ENCODE measurements at places on chromosomes 1 and 21. TPM values are rescaled to one million over a fixed set of nuclear protein-coding genes. Genes with fewer than 3 reads are reported as not detected.

The CHIA gene
- polyA plus RNA-seq: 0.52 TPM

DNA sequence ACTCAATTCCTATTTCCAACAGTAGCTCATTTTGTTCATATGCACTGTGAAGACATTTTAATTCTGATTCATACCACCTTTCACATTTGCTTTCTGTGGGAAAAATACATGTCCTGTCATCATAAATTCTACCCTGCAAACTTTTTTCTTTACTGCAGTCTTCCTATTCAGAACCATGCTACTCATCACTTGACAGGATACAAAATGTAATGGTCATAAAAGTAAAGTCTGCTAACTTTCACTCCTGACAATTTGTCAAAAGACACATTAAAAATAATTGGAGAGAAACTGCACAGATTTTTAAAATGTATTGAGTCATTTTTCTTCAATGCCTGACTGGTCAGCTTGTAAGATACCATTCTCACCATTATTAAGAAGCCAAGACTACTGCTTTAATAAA lies 1817.1 kb downstream of the BRINP3 start:
- DNase-seq: no peak

GRCh38 chr1:195236991-195237889 lies 1371.0 kb downstream of the KCNT2 start:
- no peak for DNase-seq

DNA sequence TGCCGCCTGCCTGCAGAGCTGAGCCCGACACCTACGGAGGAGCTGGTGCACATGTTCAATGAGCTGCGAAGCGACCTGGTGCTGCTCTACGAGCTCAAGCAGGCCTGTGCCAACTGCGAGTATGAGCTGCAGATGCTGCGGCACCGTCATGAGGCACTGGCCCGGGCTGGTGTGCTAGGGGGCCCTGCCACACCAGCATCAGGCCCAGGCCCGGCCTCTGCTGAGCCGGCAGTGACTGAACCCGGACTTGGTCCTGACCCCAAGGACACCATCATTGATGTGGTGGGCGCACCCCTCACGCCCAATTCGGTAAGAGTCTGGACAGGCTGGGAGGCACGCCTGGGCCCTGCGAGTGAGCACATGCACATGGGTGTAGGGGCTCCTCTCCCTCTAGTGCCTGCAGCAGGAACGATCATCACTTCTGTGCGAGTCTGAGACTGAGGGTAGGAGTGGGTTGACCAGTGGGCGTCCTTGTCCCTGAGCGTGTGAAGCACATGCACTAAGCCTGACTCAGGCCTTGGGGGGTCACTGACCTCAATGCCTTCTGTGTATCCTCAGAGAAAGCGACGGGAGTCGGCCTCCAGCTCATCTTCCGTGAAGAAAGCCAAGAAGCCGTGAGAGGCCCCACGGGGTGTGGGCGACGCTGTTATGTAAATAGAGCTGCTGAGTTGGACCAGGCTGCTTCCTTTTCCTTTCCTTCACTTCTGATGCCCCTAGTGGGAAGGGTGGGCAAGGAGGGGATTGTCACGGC lies 6.9 kb downstream of the DMAP1 start:
- no peak for DNase-seq

GRCh38 chr1:15723631-15724246 lies 12.3 kb upstream of the SLC25A34 start:
- no peak for DNase-seq

The OLIG2 gene
- polyA plus RNA-seq: not detected

The FAM72B gene
- polyA plus RNA-seq: 0.56 TPM

- peak; percentile 25 for DNase-seq
These were observed 199.7 kb downstream of the CAMTA1 start for GRCh38 chr1:6984986-6985385.

DNA sequence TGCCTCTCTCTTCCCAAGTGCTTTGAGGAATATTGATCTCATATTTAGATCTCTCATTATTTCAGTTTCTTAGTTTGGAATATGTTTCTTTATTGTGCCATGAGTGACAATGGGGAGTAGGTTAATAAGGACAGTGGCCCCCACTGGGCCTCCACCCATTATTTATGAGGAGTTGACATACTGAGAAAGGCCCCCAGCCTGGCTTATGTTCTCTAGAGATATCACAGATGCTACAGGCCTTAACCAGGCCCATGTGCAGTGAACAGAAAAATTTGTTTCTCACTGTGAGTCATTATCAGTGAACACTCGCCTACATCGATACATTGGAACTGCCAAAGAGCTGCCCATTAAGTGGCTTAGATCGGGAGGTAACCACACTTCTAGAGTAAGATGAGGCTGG lies 35.7 kb upstream of the SYT6 start:
- no peak for DNase-seq

DNA sequence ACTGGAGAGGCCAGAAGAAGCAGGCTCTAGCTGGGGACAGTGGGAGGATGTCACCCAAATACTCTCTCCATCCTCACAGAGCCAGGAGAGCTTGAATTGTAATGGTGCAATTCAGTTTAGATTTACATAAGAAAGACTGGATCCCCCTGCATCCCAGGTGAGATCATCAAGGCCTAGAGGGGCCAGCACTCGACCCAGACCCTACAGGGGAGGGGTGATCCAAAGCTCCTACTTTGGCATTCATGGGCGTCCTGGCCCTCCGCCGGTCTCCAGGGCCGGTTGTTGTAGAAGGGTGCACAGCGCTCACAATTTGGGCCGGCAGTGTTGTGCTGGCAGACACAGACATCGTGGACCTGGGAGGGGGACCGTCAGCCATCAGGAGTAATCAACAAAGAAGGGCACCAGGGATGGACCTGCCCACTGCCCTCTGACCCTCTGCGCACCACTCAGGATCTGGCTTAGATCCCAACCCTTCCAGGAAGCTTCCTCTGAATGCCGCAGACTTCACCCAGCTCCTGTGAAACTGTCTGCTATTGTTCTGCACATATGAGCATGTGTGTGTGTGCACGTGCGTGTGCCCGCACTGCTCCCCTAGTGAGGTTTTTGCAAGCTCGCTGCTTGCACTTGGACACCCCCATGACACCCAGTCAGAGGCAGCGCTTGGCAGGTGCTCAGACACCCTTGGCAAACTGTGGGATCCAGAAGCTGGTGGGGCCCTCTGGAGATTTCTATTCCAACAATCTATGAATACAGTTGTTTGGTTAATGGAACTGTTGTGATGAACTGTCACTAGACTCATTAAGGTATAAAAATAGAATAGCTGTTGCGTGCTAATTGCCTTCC lies 21.6 kb downstream of the LAMB3 start:
- no peak for DNase-seq

The UMODL1 gene
- 0.39 TPM for polyA plus RNA-seq

The OR2T33 gene
- polyA plus RNA-seq: not detected

The BCAN gene
- 0.45 TPM for polyA plus RNA-seq

DNA sequence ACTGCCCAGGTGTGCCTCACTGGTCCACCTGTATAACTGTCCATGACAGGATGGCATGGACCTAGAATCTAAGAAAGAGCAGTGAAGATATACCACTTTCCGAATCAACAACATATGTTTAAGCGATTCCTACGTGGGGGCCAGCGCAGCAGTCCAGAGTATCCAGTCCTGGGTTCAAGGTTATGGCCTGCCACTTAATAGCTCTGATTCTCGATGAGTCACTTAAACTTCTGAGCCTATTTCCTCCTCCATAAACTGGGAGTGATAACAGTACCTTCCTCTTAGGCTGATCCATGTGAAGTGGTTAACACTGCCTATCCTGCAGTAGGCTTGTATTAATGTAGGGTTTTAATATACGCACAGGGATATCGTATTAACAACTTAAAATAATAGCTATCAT lies 2.8 kb downstream of the STPG1 start:
- no peak for DNase-seq

The RNU1-4 gene
- polyA plus RNA-seq: 26.8 TPM

DNA sequence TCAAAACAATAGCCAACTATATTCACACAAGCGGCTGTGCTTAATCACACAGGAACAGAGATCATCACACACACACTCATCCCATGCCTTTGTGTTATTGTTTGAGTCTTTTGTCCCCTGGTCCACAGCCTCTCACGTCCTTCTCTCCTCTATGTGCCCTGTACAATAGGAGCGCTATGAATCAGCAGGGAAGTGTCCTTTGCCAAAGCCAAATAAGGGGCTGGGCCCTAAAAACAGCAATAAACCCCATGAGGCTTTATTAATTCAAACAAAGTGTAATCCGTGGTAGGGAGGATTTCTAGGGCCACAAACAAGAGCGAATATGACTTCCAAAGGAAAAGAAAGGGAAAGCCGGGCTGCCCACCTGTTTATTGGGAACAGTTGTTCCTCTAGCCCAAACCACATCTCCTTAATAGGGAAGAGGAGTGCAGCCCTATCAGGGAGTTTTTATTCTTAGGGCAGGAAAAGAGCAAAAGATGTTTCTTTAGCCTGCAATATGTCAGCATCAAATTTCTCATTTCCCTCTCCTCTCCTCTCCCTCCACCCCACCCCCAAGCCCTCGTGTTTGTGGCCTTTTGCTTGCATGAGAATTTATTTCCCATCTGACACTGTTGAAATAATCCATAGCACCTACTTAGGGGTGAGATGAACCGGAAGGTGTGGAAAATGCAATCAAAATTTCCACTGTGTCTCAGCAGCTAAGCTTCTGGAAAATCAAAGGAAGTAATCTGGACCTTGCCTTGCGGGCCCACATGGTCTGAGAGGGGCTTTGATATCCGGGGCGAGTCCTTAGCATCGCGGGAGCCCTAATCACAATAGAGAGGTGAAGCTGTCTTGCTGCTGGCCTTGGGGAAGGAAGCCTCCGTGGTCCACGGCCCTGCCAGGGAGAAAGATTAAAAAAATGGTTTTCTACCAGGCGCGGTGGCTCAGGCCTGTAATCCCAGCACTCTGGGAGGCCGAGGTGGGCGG lies 45.3 kb upstream of the ITPKB start:
- no peak for DNase-seq

DNA sequence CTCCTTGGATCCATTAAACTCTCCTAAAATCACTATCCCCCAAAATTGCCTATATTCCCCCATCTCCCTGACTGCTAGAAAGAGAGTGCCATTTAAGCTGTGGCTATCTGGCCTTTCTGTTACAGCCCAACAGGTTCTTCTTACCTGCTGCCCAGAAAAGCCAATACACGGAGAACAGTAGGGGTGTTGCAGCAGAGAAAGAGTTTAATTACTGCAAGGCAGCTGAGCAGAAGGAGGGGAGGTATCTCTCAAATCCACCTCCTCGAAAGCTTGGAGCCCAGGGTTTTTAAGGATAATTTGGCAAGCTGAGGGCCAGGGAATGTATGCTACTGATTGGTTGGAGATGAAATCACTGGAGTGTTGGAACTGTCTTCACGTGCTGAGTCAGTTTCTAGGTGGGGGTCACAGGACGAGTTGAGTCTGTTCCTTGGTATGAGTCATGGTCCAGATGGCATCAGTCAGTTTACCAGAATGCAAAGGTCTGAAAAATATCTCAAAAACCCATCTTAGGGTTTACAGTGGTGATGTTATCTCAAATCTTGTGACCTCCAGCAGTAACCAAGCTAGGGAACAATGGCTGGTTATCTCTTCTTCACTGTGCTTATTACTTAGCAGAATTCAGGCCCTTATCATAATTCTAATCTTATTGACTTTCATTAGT lies 89.8 kb downstream of the SMYD3 start:
- DNase-seq: no peak

The PPFIA4 gene
- 5.2 TPM for polyA plus RNA-seq

GRCh38 chr21:33993286-33994231 lies 78.0 kb upstream of the ATP5PO start:
- no peak for DNase-seq

GRCh38 chr1:165075725-165076370 lies 280.7 kb downstream of the LMX1A start:
- DNase-seq: peak; percentile 50

DNA sequence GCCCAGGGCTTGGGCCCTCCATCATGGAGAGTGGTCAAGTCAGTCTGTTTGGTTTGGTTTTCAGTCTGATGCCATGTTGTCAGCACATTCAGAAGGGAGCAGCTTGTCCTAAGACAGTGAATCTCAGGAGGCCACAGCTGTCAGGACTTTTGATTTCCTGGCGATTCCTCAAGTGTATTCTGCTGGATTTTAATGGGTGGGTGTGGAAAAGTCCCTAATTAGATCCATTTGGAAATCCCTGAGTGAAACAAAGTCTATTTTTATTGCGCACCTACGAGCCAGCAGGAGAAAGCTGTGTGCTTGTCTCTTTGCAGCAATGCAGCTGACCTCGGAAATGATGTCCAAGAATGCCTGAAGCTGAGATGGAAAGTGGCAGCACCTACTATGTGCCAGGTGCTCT lies 21.6 kb upstream of the FHAD1 start:
- no peak for DNase-seq

The MARK1 gene
- 2.6 TPM for polyA plus RNA-seq

The TCHHL1 gene
- polyA plus RNA-seq: not detected

GRCh38 chr1:160131803-160132565 lies 16.4 kb downstream of the ATP1A2 start:
- DNase-seq: no peak

GRCh38 chr1:71618191-71618590 lies 537.4 kb upstream of the ZRANB2 start:
- no peak for DNase-seq

DNA sequence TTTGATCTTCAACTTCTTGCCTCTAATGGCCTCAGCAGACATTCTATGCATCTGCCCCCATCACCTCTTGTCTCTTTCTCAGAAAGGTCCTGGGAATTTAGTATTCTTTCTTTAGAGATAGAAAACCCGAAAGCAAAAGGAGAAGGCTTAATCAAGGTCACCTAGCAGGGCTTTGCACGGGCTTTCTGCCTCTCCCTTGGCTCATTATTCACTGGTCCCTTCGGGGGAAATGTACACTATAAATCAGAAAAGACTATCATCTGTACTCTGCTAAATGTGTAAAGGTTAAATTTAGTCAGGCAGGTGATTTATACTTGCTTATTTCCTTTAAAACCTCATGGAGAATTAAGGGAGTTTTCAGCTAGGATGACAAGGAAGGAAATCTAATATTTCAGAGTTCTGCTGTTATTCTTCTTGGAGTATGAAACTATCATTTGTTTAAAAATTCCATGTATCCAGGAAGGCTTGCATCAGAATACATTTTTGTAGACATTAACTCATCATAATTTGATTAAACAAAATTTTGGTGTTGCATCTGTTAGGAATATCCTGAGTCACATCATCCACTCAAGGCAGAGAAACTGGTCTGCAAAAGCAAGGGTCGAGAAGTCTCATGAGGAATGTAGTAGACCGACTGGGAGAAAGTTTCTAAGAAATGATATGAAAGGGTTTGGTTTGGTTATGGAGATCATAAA lies 124.6 kb downstream of the GABPA start:
- DNase-seq: peak; percentile 74
